Activated naive CD4-positive, alpha-beta T cell treated with anti-CD3 and anti-CD28 coated beads, Interleukin-2, amount 50 U/mL, for 72 hours (primary cell): ENCODE measurements at places on chromosomes 5 and 9.

GRCh38 chr5:88782571-88782970, 100.4 kb downstream of the MEF2C start:
- DNase-seq, result no peak

DNA sequence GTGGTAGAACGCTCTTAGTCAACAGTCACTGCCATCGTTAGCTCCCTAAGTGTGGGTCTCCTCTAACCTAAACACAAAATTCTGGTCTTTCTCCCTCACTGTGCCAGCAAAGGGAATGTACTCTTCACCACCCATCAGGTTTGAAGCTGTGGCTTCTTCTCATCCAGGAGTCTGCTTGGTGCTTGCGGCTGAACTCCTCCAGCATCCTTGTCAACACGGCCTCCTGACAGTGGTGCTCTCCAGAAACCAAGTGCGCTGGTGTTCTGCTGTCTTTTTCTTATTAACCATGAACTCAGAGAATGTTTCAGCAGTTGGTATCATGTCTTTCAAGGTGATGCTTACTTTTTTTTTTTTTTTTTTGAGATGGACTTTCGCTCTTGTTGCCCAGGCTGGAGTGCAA, 23.9 kb upstream of the LPCAT1 start:
- no peak for DNase-seq

DNA sequence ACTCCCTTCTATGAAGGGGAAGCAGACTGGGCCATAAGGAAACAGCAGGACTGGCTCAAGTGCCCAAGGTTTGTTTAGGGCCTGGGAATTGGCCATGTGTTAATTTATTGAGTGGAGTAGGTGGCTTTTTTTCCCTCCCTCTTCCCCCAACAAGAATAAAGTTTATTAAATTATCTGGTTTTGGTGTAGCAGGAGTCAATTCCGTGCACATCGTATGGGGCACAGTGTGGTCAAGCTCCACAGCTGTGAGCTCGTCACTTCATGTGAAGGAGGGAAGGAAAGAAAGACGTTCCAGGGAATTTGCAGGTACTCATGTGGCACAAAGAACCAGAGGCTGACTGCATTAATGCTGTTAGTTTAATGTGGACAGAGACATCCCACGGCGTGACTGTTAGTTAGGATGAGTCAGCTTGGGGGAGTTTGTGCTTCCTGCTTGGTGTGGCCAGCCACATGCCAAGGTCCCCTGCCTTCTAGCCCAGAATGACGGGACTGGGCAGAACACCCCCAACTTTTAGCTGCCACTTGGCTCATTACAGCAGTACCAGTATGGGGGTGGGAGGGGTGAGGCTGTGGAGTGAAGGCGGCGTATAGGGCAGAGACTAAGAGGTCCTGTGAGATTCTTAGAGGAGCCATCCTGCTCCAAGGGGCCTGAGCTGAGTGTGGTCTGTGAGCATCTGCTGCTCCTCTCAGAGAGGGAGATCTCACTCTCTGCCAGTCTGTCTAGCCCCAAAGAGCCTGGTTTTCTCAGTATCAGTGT, 33.2 kb downstream of the CSF1R start:
- no peak for DNase-seq

- DNase-seq, result no peak
Measured at GRCh38 chr9:90189306-90189705, 453.3 kb downstream of the DIRAS2 start.

GRCh38 chr5:150034662-150035061, 34.1 kb downstream of the HMGXB3 start:
- no peak for DNase-seq

DNA sequence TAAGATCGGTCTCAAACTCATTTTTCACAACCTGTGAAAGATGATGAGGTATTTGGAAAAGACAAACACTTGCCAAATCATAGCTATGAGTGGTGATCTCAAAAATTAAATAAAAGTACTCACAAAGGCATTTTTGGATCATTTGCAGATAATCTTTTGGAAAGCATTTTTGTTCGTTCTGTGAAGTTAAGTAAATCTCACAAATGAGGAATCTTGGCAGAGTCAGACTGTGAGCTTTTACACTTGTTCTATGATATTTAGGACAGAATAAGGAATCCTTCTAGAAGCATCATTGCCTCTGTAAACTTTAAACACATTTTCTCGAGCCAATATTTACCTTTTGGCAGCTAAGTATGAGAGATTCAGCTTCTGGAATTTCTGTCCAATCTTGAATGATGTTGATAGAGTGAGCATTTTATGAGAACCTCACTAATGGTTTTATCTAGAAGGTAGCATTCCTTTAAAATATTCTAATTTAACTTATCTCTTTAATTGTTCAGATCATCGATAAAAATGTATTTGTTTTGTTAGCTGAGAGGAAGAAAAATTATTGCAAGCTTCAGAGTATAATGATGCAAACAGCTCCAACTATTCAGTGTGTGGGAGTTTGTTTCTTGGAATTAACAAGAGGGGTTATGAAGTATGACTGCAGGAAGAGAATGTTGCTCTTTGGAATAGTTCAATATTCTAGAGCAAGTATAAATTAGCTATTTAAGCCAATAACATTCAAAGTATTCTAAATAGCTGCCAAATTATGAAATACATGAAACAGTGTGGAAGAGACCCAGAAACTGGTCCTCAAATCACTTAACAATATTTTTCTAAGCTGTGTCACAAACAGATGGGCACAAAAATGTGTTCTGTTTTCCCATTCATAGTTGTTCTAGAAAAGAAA, 48.6 kb upstream of the SLCO6A1 start:
- no peak for DNase-seq

DNA sequence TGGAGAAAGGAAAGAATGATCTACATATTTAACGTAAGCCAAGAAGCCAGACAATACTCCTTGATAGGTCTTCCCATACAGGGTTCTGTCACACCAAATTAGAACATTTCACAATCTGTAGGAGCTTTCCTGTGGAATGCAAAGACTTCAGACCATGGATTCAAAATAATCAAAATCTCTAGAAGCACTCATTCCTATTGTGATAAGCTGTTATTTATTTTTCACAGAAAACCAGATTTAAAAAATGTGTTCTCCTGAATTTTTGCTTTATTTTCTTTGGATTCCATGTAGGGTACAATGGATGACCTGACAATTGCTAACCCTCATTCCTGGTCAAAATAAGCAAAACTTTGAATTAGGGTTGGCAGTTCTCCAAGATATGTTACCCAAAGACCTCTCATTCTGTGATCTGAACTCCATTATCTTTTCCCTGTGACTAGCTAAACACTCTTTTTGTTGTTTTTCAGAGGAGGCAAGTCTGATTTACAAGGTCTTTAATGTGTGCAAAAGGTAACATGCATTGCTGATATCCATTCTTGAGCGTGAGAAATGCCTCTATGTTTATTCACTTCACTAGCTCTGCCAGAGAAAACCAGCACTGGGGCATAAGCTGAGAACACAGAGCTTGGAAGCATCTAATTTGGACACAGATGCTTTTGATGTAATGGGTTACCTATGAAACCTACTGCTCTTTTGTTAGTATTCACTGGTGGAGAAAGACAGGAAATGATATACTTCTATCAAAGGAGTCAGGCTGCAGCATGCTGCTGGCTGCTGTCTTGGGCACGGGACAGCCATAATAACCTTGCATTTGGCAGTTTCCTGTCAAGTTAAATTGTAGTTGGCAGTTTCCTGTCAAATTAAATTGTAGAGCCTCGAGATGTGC, 31.4 kb downstream of the ACTBL2 start:
- DNase-seq, result no peak

GRCh38 chr9:74653410-74654080, 156.4 kb downstream of the RORB start:
- no peak for DNase-seq

GRCh38 chr9:104108315-104108714, 14.2 kb downstream of the SMC2 start:
- no peak for DNase-seq

DNA sequence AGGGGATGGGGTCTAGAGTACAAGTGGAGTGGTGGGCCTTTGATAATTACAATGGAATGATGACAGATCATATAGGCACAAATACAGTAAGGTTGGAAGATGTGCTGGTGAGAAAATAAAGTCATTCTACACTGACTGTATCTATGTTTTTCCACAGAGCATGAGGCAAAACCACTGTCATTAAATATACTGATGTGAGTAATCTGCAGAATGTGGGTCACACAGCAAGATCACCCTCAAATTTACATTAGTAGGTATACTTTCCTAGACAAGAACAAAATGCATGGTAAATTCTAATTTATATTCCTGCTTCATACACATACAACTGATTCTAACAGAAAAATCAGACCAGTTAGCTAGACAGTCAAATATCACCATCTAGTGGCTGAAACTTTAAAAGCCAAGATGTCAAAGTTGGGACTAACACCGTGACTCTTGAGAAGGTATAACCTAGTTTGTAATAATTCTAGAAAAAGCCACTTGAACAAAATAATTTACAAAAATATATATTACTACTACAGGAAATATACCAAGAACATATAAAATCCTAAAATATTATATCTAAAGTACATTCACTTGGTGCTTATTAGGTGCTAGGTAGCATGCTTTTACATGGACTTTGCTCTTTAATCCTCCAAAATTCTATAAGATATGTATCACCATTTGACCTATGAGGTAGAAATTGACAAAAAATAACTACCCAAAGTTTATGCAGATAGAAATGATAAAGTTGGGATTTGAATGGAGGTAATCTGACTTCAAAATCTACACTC, 19.5 kb downstream of the TTC33 start:
- DNase-seq, result no peak

DNA sequence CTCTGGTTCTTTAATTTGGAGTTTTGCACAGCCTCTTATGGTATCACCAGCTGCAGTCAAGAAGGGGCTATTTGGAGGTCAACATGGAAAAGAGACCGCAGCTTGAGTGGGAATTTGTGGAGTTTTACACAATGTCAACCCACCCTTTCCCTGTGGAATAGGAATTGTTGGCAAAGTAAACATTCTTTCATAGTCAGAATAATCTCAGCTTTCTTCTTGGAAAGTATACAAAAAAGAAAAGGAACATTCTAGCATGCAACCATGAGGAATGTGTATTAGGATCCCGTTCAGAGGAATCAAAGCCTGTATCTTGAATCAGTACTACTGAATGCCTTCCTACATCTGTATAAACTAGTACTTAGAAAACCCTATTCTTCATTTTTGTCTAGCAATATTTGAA, 107.6 kb downstream of the LURAP1L start:
- DNase-seq, result no peak

- no peak for DNase-seq
Measured at GRCh38 chr5:172417983-172418630, 36.2 kb downstream of the SH3PXD2B start.

DNA sequence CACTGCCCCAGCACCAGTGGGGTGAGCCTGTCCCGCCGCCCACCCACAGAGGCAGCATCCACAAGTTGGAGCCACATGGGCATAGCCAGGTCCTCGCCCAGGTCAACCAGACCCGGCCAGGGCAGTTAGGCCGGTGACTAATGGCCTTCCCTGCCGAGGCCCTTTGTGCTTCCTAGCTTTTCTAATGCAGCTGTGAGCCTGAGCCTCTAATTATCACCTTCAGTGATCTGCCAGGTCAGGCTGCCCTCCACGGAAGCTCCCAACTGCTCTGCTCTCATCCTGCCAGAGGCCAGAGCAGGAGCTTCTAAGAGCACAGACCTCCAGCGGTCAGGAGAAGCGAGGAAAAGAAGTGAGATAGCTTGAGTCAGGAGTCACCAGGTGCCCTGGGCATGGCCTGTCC, 87.1 kb upstream of the PPP1R26 start:
- DNase-seq, result no peak

DNA sequence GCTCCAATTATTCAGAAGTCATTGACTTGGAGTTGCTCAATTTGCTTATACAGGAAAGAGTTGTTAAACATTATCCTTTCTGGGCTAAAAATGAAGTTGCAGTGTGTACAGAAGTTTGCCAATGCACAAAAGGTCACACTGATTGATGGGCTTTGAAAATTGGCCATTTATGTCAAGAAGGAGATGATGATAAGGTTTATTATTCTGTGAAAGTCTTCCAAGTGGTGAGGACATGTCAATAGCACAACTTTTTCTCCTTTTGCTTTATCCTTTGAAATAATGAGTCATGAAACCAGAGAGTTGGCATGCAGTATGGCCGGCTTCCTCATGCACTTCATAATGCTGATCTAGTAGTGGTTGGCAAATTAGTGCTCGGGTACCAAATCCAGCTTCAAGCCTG, 848.5 kb upstream of the WWC1 start:
- DNase-seq, result no peak

DNA sequence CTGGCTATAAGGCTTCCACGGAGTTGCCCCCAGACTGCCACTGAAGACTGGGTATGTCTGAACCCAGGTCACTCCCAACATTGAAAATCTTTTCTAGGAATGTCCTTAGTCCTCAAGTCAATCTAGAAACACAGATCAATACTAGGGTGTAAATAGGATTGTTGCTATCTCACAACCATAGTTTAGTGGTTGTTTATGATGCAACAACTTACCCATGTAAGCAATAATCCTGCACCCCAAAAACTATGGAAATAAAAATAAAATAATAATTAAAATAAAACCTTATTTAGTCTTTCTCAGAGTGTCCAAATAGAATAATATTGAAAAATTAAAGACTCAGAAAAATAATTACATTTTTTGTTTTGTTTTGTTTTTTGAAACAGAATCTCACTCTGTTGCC, 66.3 kb upstream of the FUBP3 start:
- DNase-seq, result no peak

- DNase-seq, result no peak
Measured at GRCh38 chr5:142097681-142098080, 10.9 kb upstream of the NDFIP1 start.

- DNase-seq, result no peak
Measured at GRCh38 chr5:135546101-135546500, 10.3 kb upstream of the NEUROG1 start.

DNA sequence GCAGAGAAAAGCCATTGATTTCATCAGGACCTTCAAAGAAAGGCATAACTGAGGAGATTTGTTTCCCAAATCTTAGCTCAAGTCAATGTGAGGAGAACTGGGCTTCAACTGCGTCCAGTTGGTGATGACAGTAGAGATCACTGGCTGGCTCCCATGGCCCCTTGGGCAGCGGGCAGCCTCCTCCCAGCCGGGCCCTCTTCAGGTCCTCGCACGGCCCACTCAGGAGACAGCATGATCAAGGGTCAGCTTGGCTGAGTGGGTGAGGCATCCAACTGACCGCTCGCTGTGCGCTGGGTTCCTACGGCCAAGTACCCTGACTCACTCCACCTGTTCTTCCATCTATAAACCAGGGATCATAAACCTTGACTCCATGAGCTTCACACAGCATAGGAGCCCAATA, 274.0 kb downstream of the NSG2 start:
- no peak for DNase-seq
